CD4-positive, alpha-beta memory T cell (primary cell): ENCODE measurements at places on chromosomes 1 and 21. TPM values are rescaled to one million over a fixed set of nuclear protein-coding genes. Genes with fewer than 3 reads are reported as not detected.

DNA sequence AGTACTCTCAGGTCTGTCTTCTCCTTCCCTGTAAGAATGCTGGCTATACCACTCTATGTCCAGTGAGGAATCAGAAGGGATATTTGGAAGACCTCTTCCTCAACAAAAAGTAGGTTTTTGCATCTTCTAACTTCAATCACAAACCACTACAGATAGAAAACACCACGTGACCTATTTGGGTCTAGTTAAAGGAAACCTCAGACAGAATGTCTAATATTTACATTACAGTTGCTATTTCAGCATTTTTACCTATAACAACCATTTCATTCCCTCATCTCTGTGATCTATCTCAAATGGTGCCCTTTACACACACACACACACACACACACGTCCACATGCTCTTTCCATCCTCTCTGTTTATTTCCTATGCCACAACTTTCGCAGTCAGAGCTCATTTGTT lies 7.9 kb upstream of the ADORA3 start:
- DNase-seq: peak; percentile 51

- DNase-seq: no peak
Observed at GRCh38 chr1:186208405-186209129, 166.5 kb downstream of the TPR start.

GRCh38 chr1:207911856-207912760 lies 1.2 kb upstream of the CD34 start:
- no peak for DNase-seq

- DNase-seq: no peak
Observed at GRCh38 chr1:116764906-116765862, 11.0 kb downstream of the CD2 start.

DNA sequence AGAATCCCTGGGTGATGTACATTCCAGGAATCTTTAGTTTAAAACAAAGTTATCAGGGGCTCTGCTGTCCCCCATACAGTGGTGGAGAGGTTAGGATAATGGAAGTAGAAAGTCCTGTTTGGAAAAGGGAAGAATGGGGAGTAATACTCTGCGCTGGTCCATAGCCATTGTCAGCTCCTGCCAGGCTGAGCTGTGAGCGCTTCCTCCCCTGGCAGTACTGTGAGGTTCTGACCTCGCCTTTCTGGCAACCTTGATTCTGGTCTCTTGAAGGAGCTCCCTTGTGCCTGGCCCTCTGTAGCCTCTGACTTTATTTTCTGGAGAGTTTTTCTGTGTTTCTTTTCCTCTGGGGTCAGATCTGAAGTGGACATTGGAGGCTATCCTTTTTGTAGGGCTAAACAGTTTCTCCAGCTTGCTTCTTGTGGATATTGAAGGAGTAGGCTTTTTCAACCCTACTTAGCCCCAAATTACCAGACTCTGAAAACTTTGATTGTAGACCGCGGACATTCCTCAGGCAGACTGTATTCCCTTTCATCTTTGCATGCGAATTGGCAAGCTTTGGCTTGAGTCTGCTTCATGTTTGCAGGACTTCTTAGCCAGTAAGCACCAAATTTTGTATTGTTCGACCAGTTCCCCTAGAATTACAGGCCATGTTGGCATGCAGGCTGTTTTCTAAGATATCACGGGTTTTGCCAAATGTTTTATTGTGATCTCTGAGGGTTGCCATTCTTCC lies 13.8 kb downstream of the UBE4B start:
- no peak for DNase-seq

DNA sequence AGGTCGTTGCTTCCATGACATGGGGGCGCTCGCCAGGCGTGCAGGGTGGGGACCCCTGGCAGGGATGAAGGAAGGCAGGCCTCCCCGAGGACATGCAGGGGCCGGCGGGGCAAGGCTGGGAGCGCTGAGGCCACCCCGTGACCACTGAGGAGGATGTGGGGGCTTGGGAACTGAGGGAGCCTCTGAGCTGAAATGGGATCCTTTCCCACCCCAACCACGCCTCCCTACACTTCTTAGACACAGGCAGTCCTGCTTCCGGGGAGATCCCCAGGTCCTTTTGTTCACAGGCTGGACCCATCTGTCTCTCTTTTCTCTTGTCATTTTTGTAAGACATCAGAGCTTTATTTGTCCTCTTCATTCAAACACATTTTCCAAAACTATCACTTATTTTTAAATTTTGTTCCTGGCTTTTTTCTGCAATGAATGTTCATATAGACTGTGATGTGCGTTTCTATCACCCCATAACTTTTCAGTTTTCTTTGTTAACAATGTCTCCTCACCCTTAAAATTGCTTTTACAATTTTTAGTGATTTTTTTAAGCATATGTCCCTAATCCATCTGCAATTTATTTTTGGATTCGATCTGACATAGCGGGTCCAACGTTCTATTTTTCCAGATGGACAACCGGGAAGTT lies 156.7 kb upstream of the BACE2 start:
- DNase-seq: no peak

- no peak for DNase-seq
Observed at GRCh38 chr1:234889643-234890042, 239.0 kb downstream of the TOMM20 start.

GRCh38 chr1:39158327-39159086 lies 46.0 kb upstream of the MACF1 start:
- no peak for DNase-seq

GRCh38 chr1:17630048-17630830 lies 90.7 kb downstream of the ARHGEF10L start:
- no peak for DNase-seq

Gene OMA1
- 73.1 TPM for total RNA-seq

Gene NR5A2
- total RNA-seq: not detected

Gene LMX1A
- not detected for total RNA-seq

Gene OR2L13
- not detected for total RNA-seq

Gene CD160
- not detected for total RNA-seq

Gene FMO2
- not detected for total RNA-seq
